ENCODE measurements at places on chromosomes 5 and 9. TPM values are rescaled to one million over a fixed set of nuclear protein-coding genes. Genes with fewer than 3 reads are reported as not detected.

Gene CDKN2A
- under 0.01 TPM for total RNA-seq

Gene HTR1A
- 20.4 TPM for total RNA-seq

Gene SERF1A
- total RNA-seq: 26.1 TPM

Gene HDAC3
- total RNA-seq: 44.8 TPM

Gene KLHL9
- total RNA-seq: 71.7 TPM

Gene PCDHGA8
- total RNA-seq: 5.7 TPM

Gene SLC1A3
- total RNA-seq: 161 TPM

Gene SLC31A2
- 6.9 TPM for total RNA-seq

Gene FYB1
- total RNA-seq: 1.6 TPM

Gene RMRP
- 133,388 TPM for total RNA-seq
